ENCODE measurements at places on chromosomes 1 and 21.

DNA sequence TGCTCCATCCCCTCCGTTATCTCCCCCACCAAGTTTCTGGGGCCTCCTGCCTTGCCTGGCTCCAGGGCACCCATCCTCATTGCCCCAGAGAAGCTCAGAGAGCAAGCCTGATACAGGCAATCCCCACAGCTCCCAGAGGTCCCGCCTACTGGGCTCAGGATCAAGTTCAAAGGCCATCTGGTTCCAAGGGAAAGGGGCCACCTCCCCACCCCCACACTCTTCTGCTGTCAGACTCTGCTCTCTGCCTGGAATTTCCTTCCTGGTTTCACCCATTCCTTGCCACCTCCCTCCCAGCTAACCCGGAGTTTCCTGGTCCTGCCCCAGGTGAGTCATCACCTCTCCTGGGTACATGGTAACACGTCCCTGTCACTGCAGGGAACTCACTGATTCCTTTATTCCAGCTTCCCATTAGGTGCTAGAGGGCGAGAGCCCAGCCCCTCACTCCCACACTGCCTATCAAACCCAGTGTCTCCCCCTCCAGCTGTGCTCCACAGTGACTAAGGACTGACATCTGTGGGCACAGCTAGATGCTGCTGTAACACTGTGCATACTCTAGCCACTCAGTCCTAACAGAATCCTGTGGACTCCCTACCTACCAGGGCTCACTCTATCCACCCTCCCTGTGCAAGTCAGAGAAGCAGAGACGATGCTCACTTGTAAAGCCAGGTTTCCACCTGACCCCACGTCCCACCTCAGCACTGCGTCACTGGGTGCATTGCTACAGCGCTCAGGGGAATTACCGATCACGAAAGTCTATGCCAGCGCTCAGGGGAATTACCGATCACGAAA is 21.8 kb downstream of the RSPH1 start:
- no peak for DNase-seq

GRCh38 chr1:40750451-40750908 is 33.1 kb upstream of the KCNQ4 start:
- DNase-seq: no peak

GRCh38 chr1:119184972-119185371 is 44.5 kb upstream of the WARS2 start:
- DNase-seq: no peak

GRCh38 chr21:18384771-18385170 is 18.8 kb downstream of the TMPRSS15 start:
- DNase-seq: peak; percentile 10

DNA sequence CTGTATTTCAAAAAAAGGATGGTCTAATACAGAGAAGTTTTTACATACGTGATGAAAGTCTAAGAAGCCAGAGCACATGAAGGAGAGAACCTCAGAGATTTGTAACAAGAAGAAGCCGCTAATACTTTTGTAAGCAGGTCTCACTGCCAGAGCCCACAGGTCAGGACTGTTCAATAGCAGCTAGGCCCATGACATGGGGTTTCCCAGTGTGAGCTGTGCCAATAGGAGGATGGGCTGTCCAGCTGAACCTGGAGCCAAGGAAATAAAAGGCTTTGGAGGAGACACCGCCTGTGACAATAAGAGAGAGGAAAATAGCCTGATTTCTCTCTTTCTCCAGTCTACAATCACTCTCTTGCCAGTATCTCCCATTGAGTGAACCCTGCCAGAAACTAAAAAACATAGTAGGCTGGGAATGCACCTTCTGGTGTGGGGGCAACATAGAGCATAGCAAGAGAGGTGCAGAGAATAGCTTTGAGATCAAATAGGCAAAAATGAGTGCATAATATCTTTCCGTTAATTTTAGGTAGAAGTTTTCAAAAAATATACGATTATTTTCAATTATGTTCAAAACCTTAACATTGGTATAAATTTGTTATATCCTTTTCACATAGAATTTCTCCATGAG is 360.3 kb downstream of the NEGR1 start:
- DNase-seq: no peak

GRCh38 chr1:27994060-27994459 is 34.3 kb downstream of the XKR8 start:
- DNase-seq: no peak

- no peak for DNase-seq
These were observed 15.0 kb upstream of the PSMB2 start for GRCh38 chr1:35656148-35656862.

- DNase-seq: no peak
These were observed 22.4 kb downstream of the HUNK start for GRCh38 chr21:31895077-31895835.

- no peak for DNase-seq
These were observed 9.9 kb downstream of the UBXN11 start for GRCh38 chr1:26296340-26297056.

DNA sequence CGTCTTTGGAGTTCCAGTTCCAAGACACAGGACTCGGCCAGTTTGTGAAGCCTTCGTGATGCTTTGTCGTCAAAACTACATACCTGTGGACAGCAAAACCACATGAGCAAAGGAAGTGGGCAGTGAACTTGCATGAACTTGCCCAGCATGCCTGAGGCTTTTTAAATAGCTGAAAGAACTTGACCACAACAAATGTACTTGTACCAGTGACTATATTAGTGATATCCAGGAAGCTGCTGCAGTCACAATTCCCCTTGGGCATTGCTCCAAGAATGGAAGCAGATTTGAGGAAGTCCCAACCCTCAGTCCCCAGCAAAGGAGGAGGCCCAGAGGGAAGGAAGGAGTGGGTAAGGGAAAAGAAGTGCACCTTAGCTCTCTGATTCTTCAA is 2.6 kb downstream of the FUCA1 start:
- DNase-seq: no peak

DNA sequence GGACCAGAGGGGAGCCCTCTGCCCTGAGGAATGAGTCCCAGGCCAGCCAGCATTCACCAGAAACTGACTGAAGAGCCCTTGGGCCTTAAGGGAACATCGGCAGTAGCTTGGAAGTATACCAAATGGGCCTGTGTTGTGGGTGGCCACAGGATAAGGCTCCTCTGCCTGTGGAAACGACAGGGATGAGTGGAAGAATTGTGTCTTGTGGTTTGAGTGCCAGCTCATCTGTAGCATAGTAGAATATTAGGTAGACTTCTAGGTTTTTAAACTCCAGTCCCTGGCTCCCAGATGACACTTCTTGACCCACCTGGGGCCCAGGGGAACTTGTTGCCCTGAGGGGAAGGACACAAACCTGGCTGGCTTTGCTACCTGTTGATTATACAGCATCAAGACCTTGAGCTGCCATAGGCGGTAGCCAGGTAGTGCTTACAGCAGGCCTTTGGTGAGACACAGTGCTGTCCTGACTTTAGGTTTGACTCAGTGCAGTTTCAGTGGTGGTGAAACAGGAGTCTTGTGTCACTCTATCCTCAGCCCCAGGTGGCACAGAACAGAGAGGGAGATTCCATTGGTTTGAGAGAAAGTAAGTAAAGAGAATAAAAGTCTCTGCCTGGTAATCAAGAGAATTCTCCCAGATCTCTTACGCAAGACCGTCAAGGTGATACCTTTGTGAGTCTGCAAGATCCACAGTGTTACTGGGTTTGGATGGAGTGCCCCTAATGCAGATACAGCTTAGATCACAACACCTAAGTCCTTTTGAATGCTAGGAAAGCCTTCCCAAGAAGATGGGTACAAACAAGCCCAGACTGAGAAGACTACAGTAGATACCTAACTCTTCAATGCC is 50.2 kb downstream of the RABGAP1L start:
- DNase-seq: no peak

DNA sequence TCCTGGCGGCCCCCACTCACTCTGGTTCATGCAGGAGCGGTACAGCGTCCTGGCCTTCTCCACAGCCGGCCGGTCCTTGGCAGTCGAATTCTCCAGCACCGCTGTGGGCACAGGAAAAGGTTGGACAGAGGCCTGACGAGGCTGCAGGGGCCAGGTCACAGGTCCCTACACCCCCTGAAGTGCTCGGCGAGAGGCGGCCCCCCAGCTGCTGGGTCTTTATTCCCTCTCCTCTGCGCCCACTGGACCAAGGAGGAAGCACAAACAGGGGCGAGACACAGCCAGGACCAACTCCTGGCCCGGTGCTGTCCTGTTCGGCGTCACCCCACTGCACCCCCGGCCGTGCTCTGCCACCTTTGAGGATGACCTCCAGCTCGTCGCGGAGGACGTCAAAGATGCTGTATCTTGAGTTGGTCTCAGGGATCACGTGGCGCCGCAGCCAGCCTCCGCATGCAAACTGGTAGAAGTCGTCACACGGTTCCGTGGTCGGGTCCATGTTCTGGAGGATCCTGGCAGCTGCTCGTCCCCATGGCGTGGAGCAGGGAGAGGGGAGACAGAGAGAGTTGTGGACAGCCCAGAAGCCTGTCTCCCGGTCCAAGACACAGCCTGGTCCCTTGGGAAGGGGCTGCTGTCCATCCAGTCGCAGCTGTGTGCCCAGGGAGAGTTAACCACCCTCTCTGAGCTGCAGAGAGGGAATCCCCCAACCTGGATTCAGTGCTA is 22.9 kb downstream of the PRXL2B start:
- no peak for DNase-seq

- peak; percentile 57 for DNase-seq
These were observed 2.6 kb upstream of the CREG1 start for GRCh38 chr1:167555971-167556714.

GRCh38 chr1:113887402-113888175 is at the start of gene BCL2L15:
Gene BCL2L15 (minus strand): TSS chr1:113887581. CDS start chr1:113887375, 206 bp downstream.
- DNase-seq: no peak

- DNase-seq: no peak
These were observed 547.2 kb downstream of the PLPP3 start for GRCh38 chr1:56032096-56032676.

DNA sequence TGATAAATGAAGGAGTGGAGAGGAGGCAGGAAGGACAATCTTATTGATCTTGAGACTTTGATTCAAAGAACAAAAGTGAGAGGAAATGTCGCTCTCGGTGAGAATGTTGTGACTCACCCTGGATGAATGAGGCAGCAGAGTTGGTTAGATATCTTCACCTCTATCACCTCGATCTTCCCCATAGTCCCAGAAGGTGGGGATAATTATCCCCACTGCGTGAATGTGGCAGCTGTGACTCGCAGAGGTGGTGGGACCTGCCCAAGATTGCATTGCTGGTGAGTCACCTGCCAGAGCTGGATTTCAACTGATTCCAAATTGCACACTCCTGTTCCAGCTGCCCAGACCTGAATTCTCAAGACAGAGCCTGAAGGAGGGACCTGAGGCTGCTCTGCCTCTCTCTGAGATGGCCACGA is 105.0 kb downstream of the MATN1 start:
- DNase-seq: no peak

DNA sequence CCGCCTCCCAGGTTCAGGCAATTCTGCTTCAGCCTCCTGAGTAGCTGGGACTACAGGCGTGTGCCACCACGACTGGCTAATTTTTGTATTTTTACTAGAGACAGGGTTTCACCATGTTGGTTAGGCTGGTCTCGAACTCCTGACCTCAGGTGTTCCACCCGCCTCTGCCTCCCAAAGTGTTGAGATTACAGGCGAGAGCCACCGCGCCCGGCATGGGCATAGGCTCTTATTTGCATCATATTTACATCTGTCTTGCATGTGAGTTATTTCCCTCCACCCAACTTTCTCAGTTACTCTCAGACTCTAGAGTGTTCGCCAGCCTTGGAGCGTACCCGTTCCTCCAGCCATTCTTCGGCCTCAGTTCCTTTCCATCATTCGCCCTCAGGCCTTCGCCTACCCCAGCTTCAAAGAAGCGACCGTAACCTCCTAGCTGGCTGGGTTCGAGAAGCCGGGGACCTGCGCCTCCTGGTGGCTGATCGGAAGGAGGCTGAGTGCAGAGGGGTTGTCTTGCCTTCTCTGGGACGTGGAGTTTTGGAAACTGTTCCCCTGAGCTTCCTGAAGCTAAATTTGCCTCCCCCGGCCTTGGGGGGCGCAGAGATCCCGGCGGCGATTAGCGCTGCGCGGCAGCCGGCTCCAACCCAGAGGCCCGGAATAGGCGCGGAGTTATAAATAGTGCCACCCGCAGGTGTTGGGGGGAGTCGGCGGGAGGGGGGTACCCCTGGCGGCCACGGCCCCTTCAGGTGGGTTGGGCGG is 3.6 kb upstream of the ZBTB7B start:
- no peak for DNase-seq

DNA sequence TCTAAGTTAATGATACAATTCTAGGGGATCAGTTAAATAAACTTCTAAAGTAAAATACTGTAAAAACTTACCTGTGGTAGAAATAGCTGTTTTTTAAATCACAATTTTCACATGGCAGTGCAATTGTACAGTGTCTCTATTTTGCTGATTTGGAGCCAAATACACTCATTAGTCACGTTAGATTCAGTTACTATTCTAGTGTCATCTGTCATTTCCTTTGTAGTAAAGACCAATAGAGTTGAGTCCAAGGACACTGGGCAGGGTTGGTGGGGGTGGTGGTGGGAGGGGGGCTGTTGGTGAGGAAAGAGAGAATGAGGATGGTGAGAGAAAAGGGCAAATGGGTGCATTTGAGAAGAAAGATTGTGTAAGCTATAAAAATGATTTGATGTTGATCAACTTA is 33.6 kb downstream of the CD55 start:
- DNase-seq: no peak

DNA sequence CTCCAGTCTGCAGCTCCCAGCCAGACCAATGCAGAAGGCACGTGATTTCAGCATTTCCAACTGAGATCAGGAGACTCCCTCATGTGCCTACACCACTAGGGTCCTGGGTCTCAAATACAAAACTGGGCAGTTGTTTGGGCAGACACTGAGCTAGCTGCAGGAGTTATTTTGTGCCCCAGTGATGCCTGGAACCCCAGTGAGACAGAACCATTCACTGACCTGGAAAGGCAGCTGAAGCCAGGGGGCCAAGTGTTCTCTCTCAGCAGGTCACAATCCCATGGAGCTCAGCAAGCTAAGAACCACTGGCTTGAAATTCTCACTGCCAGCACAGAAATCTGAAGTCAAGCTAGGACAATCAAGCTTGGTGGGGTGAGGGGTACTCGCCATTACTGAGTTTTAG is 111.7 kb upstream of the TNFSF4 start:
- no peak for DNase-seq

GRCh38 chr1:212909652-212910063 is 40.7 kb upstream of the VASH2 start:
- no peak for DNase-seq

DNA sequence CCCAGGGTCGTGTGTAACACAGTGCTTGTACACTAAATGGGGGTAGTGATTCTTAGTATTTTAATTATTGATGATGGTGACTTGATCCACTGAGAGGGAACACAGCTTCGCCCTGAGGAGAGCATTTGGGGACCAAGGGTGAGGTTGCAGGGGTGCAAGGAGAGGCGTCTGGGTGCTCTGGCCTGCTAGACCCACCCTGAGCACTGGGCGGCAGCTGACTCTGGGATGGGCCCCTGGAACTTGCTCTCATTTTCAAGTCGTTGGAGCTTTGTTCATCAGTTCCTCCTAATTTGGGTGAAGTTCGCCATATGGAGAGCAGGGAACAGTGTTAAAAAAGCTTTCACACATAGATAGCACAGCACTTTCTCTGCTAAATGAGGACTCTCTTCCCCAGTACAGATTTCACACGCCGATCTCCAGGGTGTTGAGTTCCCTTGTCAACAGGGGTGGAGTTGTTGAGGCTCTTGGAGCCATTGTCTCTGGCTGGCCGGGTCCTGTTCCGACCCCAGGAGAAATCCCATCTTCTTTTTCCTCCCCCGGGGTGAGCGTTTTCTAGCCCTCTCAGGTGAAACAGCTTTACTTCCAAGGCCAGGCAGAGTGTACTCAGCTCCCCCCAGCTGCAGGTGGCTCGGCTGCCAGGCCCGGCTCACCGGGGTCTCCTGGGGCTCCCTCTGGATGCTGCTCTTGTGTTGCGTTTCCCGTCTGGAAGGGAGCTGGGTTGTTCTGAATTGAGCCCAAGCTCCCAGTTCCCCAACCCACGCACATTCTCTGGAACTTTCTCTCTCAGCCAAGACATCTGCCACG is 367.4 kb downstream of the RPS6KC1 start:
- DNase-seq: no peak

Data from fibroblast of the conjunctiva (primary cell).